ENCODE measurements at places on chromosomes 7 and 10.

- DNase-seq, result no peak
Measured at GRCh38 chr10:124076148-124076733, 17.2 kb downstream of the CHST15 start.

DNA sequence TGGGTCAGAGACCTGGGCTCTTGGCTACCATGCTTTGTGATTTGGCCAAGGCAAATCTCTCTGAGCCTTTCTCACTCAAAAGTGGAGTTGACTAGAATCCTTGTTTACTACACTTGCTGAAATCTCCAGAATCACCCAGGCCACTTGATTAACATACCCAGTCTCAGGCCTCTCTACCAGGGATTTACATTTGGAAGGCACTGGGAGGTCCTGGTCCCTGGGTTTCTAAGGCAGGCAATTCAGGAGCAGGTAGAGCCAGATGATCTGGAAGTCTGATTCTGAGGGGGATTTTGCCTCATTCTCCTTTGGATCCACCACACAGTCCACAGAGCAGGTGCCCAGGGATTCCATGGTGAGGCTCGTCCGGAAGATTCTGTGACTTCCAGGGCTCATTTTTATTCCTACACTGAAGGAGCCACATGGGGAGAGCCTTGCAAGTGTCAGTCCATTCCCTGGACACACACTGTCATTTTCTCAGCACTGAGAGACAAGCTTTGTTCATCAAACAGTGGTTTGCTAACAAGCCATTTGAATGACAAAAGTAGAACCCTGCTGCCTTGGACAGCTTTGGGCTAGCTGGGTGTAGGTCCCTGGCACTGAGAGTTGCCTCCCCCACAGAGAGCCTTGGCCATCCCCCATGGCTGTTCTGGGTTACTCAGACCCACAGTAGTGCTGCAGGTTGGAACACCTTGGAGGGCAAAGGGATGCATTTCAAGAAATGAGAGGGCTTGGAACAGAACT lies 74.2 kb downstream of the NOC3L start:
- no peak for DNase-seq

DNA sequence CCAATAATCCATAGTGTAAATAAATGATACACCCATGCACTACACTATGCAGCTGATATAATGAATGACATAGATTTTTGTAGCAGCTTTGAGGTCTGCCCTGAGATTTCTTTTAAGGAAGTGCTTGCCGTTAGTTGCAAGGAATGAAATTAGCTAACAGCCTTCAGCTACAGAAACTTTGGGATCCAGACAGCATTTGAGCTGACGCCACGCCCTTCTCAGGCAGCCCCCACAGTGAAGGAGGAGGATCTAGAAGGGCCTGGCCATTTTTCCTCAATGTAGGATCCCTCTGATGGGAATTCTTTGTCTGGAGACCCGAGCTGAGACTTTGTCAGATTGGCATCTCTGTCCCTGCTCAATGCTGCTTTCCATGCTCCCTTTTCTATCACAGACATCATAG lies 6.1 kb upstream of the PDK4 start:
- DNase-seq, result no peak

DNA sequence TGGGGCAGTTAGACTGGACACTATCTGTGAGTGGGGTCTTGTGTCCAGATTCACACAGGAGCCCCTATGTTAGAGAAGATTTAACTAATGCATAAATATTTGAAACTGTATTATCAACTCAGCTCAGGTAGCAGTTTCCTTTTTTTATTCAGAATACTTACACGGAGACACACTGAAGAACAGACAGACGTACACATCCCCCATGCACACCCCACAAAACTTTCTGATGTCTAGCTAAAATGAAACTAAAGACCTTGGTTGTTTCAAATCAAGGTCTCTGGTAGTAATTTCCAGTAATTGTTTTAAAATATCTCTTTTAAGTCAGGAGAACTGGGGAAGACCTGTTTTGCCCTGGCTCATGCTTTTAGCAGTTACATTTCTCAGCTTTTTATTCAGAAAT lies 55.7 kb upstream of the PRKCQ start:
- DNase-seq, result no peak

- DNase-seq, result no peak
Measured at GRCh38 chr7:156832195-156832877, 60.6 kb downstream of the LMBR1 start.

DNA sequence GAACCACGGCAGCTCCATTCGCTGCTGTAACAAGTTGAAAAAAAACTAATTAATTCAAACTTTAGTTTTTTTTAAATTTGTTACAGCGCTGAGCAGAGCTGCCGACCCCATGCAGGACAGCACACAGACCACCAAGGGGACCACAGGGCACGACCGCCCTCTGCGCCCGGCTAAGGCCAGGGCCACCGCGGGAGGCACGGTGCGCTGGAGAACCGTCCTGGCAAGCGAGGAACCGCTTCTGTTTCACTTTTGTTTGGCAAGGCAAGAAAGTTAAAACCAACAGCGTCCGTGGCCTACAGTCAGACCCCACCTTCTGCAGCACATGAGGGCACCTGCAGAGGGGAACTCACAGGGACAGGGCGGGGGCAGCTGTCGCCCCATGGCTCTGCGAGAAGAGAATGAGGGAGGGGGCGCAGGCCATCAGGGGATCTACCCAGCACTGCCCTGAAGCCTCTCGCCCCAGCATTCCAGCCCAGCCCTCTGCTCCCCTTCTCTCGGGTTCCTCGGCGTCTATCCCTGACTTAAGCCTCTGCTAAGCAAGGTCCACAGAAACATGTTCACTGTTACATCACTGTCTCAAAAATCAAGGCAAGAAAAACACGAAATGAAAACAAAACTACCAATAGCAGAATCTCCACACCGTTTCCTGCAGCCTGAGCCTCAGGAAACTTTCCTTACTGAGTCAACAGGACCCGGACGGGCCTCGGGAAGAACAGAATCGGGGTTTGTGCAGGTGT lies 204.4 kb downstream of the DIP2C start:
- DNase-seq, result no peak

DNA sequence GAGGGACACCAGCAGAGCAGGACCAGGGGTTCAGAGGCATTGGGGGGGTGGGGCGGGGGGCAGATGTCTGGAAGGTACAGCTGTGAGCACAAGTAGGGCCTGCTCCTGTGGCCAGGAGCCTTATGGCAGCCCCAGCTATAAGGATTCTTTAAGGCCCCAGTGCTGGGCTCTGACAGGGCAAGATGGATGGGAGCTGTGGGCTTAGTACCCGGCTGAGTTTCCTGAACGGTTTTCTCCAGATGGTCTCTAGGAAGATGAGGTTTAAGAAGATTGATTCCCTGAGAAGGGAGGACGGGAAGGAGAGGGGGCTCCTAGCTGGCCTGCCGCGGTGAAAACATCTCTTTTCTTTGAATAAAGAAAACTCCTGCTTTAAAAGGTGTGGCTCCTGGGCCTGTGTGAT lies 30.1 kb upstream of the COMTD1 start:
- DNase-seq, result no peak

GRCh38 chr10:91034494-91035159 lies 113.7 kb upstream of the ANKRD1 start:
- DNase-seq, result no peak

DNA sequence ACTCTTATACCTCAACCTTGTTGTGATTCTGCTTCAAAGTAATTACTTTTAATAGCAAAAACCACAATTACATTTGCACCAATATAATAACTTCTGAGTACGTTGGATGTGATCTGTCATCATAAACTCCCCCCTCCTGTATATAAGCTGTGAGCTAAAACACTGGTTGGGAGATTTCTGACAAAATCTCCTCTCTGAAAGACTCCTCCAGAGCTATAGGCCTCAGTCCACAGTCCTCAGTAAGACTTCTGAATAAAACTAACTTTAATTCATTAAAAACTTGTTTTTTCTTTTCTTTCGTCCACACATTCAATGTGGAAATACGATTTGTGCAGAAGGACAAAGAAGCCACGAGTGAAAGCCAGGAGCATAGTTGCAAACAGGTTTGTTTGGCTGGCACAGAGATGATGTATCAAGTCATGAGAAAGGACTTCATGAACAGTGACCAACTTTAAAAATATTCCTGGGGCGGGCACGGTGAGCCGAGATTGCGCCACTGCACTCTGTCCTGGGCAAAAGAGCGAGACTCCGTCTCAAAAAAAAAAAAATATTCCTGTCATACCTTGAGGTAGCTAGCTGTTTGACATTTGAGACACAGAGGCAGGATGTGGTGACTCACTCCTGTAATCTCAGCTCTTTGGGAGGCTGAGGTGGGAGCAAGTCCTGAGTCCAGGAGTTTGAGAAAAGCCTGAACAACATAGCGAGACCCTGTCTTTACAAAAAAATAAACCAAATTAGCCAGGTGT lies 91.1 kb upstream of the ARHGAP21 start:
- DNase-seq, result no peak

- no peak for DNase-seq
Measured at GRCh38 chr7:2521952-2522591, 2.5 kb downstream of the LFNG start.

- no peak for DNase-seq
Measured at GRCh38 chr10:119428789-119429188, 113.7 kb downstream of the RGS10 start.

- DNase-seq, result no peak
Measured at GRCh38 chr7:158946329-158946728, 90.0 kb downstream of the DYNC2I1 start.

Measured in stimulated activated CD4-positive, alpha-beta T cell treated with anti-CD3 and anti-CD28 coated beads, Interleukin-1b, Interleukin-23, amount 100 ng/mL, for 1 hour (primary cell).